Activated T-cell treated with anti-CD3 and anti-CD28 coated beads, Interleukin-2, amount 50 U/mL, for 24 hours (primary cell): ENCODE measurements at places on chromosomes 5 and 9.

GRCh38 chr5:124755041-124755440 is 8.6 kb upstream of the ZNF608 start:
- DNase-seq: no peak

GRCh38 chr5:147305147-147305546 is 70.3 kb downstream of the STK32A start:
- DNase-seq: no peak

DNA sequence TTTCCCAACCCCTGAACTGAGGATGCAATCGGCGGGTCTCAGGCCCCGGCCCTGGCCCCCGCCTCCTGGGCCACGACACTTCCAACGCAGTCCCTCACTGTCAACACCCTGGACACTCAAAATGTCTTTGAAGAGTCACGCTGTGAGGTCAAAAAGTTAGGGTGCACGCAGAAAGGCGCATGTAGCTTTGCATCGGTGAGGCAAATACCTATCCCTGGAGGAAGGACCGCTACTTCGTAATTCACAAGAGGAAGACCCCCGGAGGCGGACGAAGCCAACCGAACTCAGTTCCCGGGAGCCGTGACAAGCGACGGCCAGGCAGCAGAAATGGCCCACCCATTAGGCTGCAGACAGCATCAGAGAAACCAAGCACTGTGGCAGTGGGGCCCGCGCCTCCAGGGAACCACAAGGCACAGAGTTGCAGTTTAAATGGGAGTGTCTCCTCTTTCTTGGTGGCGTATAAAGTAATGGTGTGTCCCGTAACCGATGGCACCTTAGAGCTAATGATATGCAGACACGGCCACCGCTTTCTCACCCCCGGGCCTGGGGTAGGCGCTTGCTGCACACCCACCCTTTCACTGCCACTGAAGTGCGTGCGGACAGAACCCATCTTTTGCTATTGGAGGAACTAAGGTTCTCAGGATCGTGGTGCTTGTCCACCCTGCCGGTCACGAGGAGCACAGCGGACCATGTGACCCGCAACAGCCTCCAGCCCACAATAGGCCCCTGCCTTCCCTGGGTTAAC is 9.0 kb downstream of the ADAMTS2 start:
- DNase-seq: no peak

GRCh38 chr9:75642522-75642921 is 248.0 kb upstream of the PCSK5 start:
- DNase-seq: no peak

- DNase-seq: no peak
Observed at GRCh38 chr9:86201474-86202337, 57.8 kb downstream of the C9orf153 start.

GRCh38 chr5:59648038-59648831 is 245.3 kb downstream of the PDE4D start:
- DNase-seq: no peak

GRCh38 chr9:97633859-97634490 is 354 bp downstream of the NCBP1 start:
- DNase-seq: no peak

DNA sequence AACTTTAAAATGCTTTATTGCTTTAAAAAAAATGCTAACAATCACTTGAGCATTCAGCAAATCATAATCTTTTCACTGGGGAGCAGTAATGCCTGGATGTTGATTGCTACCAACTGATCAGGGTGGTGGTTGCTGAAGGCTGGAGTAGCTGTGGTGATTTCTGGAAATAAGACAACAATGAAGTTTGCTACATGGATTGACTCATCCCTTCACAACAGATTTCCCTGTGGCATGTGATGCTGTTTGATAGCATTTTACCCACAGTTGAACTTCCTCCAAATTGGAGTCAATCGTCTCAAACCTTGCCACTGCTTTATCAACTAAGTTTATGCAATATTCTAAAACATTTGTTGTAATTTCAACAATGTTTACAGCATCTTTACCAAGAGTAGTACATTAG is 83.3 kb downstream of the MLLT3 start:
- no peak for DNase-seq

DNA sequence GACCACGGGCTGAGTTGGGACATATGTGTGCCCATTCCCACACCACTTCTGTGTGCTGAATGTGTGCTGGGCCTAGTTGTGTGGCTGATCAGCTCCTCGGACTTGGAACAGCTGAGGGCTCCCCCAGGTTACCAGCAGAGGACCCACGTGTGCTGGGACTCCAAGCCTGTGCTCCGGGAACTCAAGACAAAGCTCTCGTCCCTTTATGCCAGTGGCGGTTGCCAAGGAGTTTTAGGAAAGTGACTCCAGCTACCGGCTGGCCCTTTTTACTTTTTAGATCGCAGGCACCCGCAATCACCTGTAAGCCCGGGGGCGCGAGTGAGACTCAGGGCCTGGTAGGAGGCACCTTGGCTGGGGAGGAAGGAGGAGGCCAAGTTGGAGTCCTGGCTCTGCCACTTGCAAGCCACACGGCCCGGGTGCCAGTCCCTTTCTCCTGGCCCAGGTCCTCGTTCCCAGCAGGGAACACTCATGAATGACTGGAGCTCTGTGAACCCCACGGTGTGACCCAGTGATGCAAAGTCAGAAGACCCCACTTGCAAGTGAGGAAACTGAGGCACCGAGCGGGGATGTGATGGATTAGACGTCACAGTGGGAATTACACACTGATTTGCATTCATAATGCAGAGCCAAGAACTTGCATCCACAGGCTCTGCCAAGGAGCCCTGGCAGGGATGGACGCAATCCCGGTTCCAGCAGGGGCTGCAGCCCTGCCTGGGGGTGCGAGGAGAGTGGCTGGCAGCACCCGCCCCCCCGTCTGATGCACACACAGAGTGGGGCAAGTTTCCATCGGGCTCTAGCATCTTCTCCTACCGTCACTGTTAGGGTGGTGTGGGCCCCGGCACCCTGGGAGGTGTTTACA is 26.9 kb downstream of the CRB2 start:
- DNase-seq: no peak

DNA sequence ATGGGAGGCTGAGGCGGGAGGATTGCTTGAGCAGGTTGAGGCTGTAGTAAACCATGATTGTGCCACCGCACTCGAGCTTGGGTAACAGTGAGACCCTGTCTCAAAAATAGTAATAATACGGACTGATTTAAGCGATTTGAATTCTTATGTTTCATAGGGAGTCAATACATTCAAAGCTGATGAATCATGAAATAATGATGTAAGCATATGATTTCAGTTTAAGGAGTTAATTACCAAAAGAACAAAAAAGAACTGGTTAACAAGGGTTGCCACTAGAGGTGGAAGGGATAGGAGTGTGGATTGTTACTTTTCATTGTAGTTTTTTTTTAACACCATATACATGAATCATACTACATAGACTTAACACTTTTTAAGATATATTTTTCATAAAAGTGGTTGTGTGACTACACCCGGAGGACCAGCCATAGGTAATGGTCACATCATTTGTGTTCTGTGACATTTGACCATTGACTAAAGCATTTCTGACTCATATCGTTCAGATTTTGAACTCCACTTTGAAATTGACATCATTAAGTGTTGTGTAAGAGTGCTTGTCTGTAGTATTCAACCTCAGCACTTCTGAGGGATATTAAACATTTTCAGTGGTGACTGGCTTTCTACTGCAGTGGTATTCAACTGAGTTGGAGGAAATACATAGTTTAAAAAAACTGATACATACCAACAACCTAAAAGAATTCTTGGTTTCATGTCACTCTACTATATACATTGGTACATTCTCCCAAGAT is 7.0 kb downstream of the TRMT10B start:
- no peak for DNase-seq

DNA sequence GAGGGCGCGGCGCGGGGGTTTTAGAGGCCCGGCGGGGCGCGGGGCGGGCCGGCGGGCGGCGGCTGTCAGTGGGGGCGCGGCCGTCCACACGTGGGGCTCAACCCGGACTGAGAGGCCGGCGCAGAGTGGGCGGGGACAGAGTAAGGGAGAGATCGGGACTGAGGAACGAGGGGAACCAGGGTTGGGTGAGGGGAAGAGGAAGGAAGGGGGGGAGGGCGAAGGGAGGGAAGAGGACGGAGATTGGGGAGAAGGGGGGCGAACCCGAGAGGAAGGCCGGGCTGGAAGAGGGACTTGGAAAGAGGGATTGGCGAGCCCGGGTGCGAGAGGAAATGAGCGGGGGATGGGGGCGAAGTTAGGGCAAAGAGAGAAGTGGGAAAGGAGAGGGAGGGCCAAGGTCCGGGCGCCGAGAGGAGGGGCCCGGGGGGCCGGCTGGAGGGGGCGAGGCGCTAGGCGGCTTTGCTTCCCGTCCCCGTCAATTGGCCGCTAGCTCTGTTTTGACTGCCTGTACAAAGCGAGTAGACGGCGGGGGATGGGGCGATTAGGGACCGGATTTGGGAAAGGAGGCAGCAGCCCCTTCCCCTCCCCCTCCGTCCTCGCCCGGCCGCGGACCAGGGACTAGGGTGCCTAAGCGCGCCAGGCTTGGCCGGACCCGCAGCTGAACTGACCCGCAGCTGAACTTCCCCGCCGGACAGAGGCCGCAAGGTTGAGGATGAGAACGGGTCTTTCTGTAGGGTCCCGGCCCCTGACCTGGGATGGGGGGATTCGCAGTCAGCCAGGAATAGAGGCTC is 399 bp upstream of the FBN2 start:
- no peak for DNase-seq

DNA sequence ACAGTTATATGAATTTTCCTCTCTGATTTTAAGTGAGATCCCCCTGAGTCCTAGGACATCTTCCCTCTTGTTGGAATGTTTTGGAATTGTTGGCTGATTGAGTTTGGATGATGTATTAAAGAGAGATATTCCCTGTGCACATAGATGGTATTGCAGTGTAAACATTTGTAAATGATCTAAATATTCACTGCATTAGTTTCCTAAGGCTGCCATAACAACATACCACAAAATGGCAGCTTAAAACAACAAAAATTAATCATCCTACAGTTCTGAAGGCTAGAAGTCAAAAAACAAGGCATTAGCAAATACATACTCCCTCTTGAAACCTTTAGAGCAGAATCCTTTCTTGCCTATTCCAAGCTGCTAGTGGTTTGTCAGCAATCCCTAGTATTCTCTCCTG is 38.0 kb upstream of the MROH2B start:
- no peak for DNase-seq

DNA sequence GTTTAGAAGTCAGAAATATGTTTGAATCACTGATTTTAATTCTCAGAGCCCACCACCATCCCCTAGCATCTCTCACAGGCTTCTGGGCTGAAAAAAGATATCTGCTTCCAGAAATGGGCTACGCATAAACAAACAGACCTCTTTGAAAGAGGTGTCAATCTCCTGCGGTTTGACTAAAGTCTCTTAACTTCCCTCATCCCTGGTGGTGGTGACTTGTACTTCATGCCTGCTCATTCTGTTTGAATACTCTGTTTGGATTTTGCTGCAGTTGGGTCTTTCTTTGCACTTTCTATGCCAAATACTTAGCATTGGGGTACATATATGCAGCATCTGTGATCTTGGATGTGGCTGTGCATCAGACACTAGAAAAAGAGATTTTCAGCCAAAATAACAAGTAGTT is 157.2 kb upstream of the ATP10B start:
- DNase-seq: no peak

DNA sequence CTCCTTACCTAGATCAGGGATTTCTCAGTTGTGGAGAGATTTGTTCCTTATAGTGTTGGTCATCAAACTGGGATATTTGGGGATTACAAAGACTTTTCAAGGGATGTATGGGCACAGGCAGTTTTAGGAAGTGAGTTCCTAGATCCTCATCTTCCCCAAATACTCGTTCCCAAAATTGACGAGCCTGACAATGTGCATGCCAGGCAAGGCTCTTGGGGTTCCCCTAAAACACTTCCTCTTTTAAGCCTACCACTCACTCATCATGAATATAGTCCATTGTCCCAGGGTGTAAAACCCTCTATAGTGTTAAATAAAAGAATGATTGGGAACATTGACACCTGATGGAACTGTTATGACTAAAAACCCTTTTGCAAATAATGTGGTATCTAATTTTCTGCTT is 26.4 kb downstream of the PDCD1LG2 start:
- DNase-seq: no peak

GRCh38 chr5:142065273-142065672 is 43.3 kb upstream of the NDFIP1 start:
- DNase-seq: no peak

DNA sequence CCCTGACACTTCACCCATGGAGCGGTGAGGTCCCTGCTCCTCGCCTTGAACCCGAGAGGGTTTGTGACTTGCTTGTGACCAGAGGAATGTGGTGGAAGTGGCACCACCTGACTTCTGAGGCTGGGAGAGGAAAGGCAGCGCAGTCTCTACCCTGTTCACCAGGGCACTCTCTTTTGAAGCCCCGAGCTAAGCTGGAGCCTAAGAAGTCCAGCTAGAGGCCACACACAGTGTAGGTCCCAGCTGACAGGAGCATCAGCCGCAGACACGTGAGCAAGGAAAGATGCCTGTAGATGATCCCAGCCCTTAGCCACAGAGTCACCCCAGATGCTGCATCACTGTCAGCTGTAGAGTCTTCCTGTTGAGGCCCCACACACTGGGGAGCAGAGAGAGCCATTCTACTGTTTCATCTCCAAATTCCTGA is 1.7 kb upstream of the ANGPTL2 start:
- DNase-seq: no peak

GRCh38 chr5:100731768-100732167 is 171.3 kb downstream of the ST8SIA4 start:
- DNase-seq: no peak

DNA sequence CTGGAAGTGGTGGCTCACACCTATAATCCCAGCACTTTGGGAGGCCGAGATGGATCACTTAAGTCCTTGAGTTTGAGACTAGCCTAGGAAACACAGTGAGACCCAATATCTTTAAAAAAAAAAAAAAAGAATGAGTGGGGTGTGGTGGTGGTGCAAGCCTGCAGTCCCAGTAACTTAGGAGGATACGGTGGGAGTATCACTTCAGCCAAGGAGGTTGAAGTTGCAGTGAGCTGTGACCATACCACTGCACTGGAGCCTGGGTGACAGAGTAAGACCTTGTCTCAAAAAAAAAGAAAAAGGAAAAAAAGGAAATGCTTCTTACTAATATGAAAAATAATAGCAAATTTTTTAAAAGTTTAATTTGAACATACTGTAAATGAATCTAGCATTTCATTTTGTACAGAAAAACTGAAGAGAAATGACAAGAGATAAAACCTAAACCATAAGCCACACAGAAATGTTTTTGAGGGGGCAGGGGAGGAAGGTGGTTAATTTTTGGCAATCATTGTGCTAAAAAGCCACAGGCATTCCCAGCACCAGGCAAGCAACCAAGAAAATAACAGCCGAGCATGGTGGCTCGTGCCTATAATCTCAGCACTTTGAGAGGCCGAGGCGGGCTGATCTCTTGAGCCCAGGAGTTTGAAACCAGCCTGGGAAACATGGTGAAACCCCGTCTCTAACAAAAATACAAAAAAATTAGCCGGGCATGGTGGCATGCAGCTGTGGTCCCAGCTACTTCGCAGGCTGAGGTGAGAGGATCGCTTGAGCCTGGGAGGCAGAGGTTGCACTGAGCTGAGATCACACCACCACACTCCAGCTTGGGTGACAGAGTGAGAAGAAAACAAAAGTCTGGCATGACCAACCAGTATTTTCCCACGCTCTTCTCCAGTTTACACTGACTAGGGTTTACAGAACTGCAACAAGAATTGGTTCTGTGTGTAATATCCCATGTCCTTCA is 114.5 kb upstream of the NR5A1 start:
- DNase-seq: no peak
